ENCODE measurements at places on chromosomes 2 and 18.

- DNase-seq, result no peak
Measured at GRCh38 chr18:22026362-22026761, 143.0 kb upstream of the GATA6 start.

DNA sequence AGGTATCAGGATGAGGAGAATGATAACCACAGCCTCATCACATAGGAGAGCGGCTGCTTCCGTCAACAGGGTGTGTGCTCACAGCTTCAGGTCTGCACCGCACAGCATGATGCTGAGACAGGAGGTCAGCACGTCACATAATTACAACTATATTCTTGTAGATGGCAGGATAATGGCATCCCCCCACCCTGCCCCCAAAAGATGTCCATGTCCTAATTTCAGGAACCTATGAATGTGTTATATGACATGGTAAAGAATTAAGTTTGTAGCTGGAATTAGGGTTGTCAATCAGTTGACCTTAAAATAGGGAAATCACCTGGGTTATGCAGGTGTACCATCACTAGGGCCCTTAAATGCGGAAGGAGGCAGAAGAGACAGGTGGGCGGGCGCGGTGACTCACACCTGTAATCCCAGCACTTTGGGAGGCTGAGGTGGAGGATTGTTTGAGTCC, 73.9 kb downstream of the ARL4C start:
- no peak for DNase-seq

DNA sequence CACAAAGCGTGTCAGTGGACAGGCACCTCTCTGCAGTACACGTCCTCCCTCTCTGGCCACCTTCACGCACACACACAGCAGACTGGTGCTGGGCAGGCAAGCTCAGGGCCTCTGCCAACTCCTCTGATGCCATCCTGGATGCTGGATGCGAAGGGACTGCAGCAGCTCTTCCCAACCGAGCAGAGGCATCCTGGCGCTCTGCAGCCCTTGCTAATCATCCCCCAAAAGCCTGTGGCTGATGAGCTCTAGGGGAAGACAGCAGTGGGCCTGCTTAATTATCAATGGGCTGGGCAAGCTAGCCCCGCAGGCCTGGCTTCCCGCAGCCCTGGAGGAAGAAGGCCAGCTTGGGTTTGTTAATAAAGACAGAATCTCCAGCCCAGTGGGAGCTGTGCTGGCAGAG, 71.3 kb upstream of the TEX51 start:
- no peak for DNase-seq

DNA sequence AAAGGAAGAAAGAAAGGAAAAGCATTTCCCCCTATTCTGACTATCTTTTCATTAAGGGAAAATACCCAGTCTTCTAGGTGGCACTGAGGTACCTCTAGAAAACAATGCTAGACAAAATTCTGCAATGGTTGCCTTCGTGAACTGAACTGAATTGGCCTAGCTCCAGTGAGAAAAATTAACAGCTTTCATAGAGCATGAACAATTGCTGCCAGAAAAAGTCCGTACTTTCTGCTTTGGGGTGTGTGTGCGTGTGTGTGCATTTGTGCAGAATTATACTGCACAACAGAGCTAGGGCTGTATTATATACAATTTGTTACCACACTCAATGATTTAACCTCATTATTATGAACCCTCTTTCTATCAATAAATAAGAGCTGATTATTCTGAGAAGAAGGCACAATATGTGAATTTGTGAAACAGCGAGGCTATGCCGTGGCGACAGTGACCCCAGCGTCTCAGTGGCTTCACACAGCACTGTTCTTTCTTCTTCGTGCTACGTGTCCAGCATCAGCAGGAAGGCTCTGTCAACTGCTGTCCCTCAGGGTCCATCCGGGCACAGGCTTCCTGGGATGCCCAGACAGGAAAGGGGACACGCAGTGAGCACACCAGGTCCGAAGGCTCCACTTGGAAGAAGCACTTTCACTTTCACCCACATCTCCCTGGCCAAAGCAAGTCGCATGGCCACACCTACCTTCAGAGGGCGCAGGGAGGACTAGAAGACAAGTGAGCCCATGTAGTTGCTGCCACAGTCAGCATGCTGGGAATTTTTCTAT, 47.5 kb downstream of the PTGR3 start:
- DNase-seq, result no peak

GRCh38 chr2:132790207-132790785, 120.3 kb upstream of the LYPD1 start:
- peak; percentile 49 for DNase-seq

GRCh38 chr2:236209535-236209934, 41.3 kb upstream of the GBX2 start:
- DNase-seq, result peak; percentile 13

DNA sequence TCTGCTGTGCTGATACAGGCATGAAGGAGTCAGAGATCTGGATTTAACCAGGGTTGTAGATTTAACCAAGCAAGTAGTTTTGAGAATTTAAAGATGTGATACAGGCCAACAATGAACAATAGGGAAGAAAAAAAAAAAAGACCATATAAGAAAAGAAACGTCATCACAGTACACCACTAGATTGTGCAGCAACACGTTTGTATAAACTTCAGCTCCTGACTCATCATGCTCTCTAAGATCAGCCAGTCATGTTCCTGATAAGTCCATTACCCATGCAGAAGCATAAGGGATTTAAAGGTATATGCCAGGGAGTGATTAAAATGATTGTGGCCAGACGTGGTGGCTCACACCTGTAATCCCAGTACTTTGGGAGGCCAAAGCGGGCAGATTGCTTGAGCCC, 22.3 kb upstream of the ERICH2 start:
- peak; percentile 70 for DNase-seq

DNA sequence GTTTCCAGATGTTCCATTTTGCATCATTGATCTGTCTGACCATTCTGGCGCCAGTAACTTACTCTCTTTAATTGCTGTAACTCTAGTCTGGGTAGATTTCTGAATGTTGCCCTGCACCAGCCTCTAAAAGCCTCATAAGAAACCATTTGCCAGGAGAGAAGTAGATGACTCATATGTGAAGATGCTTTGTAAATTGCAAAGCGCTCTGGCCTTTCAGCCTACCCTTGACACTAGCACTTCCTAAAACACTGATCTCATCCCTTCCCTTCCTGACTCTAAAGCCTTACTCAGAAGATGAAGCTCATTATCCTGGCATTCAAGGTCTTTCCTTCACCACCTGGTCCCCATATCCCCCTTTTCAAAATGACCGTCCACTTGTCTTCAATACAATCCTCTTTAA, 193.2 kb upstream of the MEX3C start:
- no peak for DNase-seq

Data from fibroblast of upper back skin (primary cell).